ENCODE measurements at places on chromosomes 13 and 19.
A peak's percentile ranks its signal among the peaks of the same experiment; 100 is the strongest.

GRCh38 chr13:23731709-23732108, 157.5 kb downstream of the MIPEP start:
- DNase-seq, result no peak

DNA sequence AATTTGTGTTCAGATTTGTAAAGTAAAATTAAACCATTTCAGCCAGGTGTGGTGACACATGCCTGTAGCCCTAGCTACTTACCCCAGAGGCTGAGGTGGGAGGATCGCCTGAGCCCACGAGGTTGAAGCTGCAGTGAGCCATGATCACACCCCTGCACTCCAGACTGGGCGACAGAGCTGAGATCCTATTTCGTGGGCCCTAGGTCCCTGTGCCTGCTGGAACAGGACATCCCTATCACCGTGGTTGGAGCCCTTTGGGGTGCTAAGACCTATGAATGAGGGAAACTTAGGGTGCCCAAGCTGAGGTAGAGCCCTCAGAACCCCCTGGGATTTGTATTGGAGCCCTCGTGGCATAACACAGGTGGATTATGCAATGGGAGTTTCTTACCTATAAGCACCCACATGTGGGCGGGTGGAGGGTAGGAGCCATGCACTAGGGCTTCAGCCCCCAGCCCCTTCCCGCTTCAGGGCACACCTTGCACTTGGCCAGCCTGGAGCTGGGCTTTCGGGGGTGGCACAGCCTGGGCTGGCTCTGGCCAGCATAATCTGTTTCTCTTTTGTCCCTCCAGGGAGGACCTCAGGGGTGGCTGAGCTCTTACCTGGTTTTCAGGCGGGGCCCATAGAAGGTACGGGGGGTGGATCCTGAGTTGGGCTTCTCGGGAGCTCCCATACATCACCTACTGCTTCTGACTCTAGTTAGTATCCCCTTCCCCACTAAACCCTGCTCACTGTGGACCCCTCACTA, 7.2 kb upstream of the USF2 start:
- no peak for DNase-seq

GRCh38 chr19:4660993-4661392, 9.1 kb downstream of the MYDGF start:
- DNase-seq, result no peak

DNA sequence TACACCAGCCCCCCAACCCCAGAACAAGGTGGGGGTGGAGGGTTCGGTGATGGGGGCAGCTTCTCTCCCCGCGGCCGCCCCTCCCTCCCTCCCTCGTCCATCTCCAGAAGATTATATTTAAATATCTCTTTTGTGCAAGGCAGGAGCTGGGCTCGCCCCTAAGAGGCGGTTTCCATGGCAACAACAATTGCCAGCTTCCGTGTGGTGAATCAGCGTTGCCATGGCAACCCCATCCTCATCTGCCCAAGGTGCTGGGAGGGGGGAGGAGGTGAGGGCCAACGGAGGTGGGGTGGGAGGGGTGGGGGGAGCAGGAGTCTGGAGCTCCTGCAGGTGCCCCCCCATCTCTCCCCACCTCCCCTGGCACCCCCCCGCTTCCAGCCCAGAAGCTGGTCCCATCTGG, 46.4 kb downstream of the CELF5 start:
- DNase-seq, result peak; percentile 37

GRCh38 chr13:63092456-63092855, 1676.8 kb upstream of the PCDH20 start:
- DNase-seq, result no peak

GRCh38 chr13:18948664-18949488, 232.7 kb downstream of the TUBA3C start:
- DNase-seq, result no peak

DNA sequence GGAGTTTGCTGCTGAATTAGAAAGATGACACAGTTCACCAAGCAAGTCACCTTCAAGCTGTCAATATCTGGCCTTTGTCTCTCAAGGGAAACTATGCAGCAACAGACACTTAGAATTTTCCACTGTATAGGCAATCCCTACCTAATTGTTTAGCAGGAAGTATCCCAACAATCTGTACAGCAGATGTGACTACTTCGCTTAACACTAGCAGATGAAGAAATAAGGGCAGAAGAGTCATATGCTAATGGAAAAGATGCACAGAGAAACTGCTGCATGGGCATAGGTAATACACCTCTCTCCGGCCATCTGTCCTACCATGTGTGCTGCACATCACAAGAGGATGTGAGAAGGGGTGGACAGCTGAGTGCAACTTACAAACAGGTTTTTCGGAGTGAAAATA, 851.2 kb downstream of the PCDH9 start:
- DNase-seq, result no peak

GRCh38 chr19:21492947-21493906, 12.2 kb upstream of the ZNF429 start:
- no peak for DNase-seq

GRCh38 chr13:28349907-28350654, 144.8 kb downstream of the FLT1 start:
- DNase-seq, result no peak

DNA sequence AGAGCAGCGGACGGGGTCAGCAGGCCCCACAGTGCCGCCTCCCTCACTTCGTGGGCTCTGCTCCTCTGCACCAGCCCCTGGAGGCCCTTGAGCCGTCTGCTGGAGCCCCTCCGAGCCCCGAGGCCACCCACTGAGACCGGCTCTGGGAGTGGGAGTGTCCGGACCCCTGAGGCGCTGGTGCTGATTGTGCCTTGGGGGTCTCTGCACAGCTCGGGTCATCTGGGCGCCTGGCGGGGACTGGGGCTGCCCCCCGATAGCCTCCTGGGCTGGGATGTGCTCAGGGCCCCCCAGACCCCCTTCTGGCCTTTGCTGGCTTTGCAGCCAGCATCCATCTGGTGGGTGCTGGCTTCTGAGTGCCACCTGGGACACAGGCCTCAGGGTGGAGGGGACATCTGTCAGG, 15.4 kb downstream of the CBARP start:
- DNase-seq, result no peak

DNA sequence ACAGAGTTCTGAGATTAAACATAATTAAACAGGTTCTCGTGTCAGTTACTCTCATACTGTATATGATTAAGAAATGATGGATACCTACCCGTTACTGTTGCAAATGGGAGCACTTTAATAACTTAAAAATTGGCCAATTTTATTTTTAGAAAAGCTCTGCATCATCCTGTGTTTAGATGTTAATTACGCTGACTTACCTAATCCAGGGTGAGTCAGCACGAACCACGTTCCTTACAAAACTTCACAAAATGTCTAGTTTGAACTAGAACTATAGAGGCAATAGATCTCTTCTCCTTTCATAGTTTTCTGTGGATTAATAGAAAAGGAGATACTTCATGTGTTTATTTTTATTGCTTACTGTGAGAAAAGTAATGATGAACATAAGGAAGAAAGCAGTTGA, 363.9 kb downstream of the MYO16 start:
- no peak for DNase-seq

DNA sequence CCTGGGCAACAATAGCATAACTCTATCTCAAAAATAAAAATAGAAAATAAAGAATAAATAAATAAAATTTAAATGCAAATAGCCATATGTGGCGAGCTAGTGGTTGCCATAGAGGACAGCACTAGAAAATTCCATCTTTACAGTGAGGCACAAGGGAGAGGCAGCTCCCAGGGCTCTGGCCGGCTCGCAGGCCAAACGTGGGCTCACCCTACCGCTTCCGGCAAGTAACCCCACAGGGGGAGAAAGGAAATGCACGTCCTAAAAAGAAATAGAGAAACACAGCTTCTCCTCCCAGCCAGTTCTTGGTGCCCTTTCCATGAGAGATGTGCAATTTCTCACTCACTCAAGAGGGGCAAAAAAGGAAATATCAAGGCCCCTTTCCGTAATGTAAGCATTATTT, 12.4 kb upstream of the GRWD1 start:
- no peak for DNase-seq

DNA sequence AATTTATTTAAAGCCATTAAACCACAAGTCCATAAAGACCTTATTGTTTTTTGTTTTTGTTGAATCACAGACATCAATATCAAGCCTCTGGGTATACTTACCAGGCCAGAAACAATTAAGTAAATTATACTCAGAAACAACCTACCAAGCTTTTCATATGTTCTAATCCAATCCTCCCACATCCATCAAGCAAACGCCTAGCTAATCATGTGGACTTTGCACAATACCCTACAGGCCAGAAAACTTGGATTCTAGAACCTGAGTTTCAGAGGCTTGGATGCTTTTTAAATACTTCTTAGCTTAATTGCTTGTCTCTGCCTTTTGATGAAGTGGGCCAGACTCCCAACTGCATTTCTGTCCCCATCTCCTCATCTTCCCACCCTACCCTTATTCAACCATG, 39.9 kb downstream of the TGDS start:
- no peak for DNase-seq

DNA sequence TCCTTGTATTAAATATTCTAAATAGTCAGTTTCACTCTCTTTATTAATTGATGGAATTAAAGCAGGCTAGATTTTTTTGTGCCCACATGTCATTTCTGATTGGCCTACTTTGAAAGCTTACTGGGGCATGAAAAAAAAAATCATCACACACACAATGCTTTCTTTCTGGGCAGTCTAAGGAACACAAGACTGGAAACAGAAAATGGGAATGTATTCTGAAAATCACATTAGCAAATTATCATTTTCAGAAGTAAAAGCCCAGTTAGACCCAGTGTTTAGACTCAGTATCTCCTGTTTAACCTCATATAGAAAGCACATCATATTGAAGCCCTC, 339.4 kb downstream of the SPRY2 start:
- DNase-seq, result no peak

DNA sequence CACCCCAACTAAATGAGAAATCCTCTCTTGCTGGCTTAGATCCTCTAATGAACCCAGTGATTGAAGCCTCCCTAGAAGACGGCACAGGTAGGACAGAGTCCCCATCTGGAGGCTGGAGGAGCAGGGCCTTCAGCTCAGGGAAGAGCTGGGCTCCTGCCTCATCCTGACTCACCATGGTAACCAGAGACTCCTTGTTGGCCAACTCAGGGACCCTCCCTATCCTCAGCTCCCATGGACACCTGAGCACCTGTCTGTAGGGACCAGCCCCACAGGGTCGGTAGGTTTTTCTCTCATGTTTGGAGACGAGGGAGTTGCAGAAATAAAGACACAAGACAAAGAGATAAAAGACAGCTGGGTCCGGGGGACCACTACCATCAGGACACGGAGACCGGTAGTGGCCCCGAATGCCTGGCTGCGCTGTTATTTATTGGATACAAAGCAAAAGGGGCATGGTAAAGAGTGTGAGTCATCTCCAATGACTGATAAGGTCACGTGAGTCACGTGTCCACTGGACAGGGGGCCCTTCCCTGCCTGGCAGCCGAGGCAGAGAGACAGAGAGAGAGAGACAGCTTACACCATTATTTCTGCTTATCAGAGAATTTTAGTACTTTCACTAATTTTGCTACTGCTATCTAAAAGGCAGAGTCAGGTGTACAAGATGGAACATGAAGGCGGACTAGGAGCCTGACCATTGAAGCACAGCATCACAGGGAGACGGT, 26.6 kb downstream of the SIGLEC7 start:
- DNase-seq, result no peak

All from T follicular helper cell (primary cell).